ENCODE measurements at places on chromosomes 7 and 10. TPM values are rescaled to one million over a fixed set of nuclear protein-coding genes. Genes with fewer than 3 reads are reported as not detected.

DNA sequence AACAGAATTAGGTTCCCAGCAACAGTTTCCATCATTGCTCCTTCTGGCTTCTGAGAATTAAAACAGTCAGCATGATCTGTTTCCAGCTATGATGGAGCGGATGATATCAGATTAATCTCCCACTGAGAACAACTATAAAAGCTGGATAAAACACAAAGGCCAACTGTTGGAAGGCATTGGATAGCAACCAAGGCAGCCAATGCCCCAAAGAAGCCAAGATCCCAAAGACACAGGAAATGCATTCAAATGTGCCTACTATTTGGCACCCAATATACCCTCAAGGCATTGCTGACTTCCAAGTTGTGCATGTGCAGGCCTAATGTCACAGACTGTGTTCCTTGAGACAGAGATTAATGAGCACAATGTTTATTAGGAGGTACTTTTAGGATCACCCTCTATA lies 259.3 kb downstream of the ARHGAP12 start:
- DNase-seq = no peak

DNA sequence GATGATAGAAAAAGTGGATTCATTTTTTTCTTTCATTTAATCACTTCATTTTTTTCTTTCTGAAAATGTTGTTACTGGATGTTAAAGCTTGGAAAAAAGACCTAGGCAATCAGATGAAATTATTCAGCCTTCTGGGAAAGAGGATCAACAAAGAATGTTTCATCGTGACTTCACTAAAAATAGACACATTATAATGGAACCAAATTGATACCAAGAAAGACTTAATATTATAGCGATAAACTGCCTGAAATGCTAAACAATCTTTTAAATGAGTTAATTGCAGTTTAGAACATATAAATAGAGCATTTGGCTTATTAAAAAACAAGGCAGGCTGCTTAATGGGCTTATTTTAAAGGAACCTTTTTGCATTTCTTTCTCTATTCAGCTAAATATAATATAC lies 25.6 kb upstream of the TMEM229A start:
- DNase-seq = no peak

GRCh38 chr7:36116347-36117202 lies 36.5 kb upstream of the EEPD1 start:
- DNase-seq = no peak

DNA sequence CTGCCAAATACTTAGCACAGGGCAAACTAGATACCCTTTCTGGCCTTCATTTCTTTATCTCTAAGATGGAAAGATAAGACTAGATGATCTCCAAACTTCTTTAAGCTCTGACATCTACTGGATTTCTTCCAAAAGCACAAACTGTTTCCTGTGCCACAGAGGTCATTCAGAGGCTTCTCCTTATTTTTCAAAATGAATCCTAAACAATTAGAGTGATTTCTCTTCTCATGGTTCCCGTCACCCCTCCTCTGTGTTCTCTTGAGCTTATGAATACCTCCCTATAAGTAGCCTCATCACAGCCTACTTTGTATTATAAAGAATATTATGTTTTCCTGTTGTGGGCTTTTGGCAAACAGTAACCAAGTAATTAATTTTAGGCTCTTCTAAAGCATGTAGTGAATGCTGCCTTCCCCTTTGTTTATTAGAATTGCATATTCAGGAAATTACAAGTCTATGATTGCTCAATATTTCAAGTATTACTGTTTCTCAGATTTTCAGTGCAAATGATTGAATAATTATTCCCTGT lies 179.5 kb downstream of the REEP3 start:
- no peak for DNase-seq

GRCh38 chr7:86411814-86412213 lies 231.9 kb upstream of the GRM3 start:
- no peak for DNase-seq

GRCh38 chr7:49001610-49002033 lies 77.3 kb downstream of the CDC14C start:
- peak; percentile 9 for DNase-seq

DNA sequence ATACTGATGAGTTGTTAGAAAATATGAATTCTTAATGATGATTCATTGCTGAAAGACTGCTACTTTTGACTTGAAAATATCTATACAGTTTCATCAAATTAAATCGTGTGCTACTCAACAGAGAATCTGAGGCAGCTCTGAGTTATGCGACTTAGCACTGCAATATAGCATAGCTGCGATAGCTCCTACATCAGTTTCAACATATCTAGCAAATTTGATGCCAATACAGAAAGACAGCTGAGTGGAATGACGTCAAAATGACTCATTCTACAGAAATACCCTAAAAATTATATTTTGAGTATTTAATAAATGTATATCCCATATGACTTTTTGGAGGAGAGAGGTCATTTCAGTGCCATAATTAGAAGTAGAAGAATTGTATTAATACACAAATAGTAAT lies 1.1 kb upstream of the TARP start:
- no peak for DNase-seq

DNA sequence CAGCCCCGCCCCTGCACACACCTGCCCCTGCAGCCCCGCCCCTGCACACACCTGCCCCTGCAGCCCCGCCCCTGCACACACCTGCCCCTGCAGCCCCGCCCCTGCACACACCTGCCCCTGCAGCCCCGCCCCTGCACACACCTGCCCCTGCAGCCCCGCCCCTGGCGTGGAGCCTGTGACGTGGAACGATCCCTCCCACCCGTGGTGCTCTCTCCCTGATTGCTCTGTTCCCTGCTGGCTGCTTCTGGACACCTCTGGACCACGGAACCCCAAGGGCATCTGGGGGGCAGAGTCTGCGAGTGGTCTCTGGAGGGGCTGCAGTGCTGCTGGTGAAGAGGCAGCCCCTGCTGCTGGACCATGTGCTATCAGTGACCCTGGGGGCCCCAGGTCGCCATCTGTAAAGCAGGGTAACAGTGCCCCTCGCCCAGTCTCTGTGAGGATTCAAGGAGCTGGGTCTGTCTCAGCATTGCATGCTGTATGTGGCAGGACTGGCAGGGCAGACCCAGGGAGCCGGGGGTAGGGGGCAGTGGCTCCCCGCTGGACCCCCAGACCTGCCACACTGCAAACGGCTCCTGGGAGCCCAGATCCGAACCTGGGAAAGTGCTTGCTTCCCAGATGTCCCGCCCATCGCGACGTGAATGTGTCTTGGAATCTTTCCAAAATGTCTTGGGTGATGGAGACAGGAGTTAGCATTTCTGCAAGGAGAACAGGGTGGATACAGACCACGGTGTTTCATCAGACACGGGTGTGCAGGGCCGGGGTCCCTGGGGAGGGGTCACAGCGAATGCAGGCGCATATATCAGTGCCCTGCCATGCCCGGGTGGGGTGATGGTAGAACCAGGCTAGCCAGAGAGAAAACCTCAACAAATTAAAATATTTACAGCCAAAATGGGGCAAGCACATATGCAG lies 27.9 kb upstream of the NKX6-2 start:
- no peak for DNase-seq

DNA sequence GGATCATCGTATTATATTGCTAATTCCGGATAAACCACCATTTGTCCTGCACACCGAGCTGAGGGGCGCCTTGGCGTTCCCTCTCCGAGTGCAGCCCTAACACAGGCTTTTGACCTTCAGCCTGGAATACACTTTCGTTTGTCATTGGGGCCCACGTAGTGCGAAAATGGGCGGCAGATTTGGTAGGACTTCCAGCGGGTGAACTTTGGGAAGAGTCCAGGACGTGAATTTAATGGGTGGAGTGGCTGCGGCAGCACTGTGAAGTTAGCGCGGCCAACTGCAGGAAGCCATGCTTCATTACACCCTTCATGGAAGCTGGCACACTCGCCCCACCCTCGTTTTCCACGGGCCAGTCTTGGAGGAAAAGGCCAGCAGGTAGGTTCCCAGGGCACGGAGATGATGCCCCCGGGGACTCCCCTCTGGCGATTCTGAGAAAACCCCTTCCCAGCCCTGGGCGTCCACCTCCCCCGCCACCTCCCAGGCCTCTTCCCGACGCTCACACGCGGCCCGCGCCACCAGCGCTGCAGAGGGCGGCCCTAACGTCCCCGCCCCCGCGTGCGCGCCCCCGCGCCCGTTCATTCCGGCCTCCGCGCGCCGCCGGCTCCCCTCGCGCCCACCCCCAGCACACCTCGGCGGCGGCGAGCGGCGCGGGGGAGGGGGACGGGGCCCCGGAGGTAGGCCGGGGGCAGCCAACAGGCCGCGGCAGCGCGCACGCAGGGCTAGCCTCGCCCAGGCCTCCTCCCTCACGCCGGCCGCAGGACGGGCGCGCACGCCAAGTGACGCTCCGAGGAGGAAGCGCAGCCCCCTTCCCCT lies at the start of gene MLLT10:
Gene MLLT10, plus strand, starts transcription at position 766 of the 813 bp plus-strand sequence. CDS start 413 bp downstream, outside the sequence.
- peak; percentile 94 for DNase-seq

- DNase-seq = no peak
Measured at GRCh38 chr10:67612577-67613537, 83.1 kb downstream of the CTNNA3 start.

DNA sequence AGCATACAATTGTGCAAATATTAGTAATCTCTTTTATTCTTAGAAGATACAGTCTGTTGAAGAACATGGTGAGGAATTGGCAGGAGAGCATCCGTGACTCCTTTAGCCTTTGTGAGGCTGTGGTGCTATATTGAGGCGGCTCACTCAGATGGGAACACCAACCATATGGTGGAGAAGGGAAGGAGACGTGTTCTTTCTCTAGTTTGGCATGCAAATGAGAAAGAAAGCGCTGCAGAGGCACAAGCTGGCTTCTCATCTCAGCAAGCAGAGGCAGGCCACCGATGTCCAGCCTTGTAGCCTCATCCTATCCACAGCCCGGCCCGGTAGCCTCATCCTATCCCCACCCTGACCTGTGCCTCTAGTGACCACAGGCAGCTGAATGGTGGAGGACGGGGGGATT lies 288.3 kb downstream of the CAMK1D start:
- no peak for DNase-seq

GRCh38 chr10:59582058-59582457 lies 127.6 kb downstream of the SLC16A9 start:
- DNase-seq = no peak

DNA sequence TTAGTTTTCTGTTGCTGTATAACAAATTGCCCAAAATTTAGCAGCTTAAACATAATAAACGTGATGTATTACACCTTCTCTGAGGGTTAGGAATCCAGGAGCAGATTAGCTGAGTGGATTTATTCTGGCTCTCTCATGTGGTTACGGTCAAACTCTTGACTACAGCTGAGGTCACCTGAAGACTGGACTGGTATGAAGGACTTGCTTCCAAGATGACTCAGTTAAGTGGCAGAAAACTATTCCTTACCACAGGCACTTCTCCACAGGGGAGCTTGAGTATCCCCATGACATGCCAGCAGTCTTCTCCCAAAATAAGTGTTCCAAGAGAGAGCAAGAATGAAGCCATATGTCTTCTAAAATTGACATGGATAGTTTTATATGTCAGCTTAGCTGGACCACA lies 957.2 kb upstream of the GHITM start:
- DNase-seq = no peak

- DNase-seq = no peak
Measured at GRCh38 chr7:92968502-92968901, 132.1 kb upstream of the CDK6 start.

DNA sequence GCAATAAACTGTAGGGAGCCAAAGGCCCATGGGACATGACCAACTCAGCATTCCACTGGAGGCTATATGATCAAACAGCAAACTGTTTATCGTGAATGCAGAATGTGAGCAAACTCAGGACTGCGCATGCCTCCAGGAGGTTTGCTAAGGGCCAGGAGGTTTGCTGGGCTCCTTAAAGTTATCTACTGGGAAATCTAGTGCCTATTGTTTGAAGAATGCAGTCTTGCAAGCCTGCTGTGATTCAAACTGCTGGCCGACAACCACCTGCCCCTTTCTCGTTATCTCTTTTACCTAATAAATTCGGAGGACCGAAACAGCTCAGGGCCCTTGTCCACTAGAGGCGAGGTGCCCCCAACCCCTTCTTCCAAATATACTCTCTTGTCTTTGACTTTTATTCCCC lies 404.1 kb downstream of the KCNMA1 start:
- DNase-seq = no peak

DNA sequence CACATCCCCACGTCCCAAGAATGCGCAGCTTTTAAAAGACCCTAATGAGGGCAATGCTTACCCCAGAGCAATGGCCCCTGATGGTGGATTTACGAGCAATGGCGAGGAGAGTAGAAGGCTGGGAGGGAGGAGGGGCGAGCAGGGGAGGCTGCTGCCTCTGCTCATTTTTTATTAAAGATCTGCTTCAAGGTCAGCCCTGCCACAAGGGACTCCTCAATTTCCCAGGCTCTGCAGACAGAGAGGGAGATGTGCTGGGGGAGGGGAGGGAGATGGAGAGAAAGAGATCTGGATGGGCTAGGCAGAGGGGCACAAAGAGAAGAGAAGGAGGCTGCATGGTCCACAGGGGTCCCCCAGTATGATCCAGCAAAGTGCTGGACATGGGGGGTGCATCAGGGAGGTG lies 7.8 kb upstream of the SRRM3 start:
- DNase-seq = no peak

GRCh38 chr7:108146070-108146842 lies 16.1 kb upstream of the LAMB4 start:
- peak; percentile 63 for DNase-seq

GRCh38 chr10:69474742-69475432 lies 23.6 kb downstream of the TSPAN15 start:
- no peak for DNase-seq

GRCh38 chr10:59175538-59176240 lies 754 bp upstream of the PHYHIPL start:
- DNase-seq = no peak

DNA sequence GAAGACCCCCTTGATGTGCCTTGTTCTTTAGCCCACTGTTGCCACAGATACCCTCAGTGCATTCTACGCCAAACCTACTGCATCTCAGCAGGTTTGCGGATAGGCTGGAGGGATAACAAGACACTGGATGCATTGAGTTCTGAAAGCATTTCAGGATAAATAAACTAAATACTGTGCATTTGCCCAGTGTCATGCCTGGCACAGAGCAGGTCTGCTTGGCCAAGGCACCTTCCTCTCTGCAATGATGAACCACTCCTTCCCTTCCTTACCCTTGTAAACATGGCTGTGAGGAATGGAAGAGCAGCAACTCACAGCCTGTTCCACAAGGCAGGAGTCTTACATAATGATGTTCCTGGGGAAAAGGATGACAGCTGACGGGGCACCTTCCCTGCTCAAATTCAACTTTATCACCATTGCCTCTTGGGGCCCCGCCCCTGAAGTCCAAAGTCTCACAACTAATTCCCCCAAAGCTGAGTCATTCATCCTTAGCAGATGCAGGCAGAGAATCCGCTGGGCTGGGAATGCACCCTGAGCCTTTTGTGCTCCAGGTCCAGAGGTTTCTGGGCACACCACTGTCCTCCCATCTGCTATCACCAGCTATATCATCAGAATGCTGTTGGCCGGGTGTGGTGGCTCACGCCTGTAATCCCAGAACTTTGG lies 11.6 kb downstream of the DDX56 start:
- peak; percentile 73 for DNase-seq

DNA sequence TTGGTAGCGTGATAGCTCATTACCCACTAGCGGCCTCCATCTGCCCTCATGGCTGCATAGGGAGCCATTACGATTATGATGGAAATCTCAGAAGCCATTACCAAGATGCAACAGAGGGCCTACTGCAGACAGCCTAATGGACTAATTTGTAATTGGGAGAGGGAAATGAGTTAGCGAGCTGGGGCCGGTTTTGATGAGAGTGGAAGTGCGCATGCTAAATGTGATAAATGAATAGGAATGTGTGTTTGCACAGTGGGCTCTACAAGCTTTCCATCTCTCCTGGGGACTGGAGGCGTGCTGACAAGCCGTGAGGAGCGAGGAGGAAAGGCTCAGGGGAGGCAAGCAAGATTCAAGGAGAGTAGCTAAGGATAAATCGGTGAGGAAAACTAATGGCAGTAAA lies 644.5 kb upstream of the GALNT17 start:
- DNase-seq = no peak

The ASB4 gene
- not detected for total RNA-seq

The MUC12 gene
- 90.2 TPM for total RNA-seq

The TMEM176B gene
- total RNA-seq = 30.4 TPM

The ABCB4 gene
- 1.1 TPM for total RNA-seq

The CHST15 gene
- total RNA-seq = 25.4 TPM
